ENCODE measurements at places on chromosomes 2 and 18.

GRCh38 chr2:211860224-211860623 is 678.4 kb downstream of the ERBB4 start:
- no peak for DNase-seq

- DNase-seq: no peak
Measured at GRCh38 chr2:16777123-16777870, 111.7 kb upstream of the CYRIA start.

GRCh38 chr2:157168501-157168900 is 89.0 kb upstream of the GALNT5 start:
- DNase-seq: no peak

GRCh38 chr18:5295981-5296705 is 617 bp upstream of the ZBTB14 start:
- peak; percentile 98 for DNase-seq

DNA sequence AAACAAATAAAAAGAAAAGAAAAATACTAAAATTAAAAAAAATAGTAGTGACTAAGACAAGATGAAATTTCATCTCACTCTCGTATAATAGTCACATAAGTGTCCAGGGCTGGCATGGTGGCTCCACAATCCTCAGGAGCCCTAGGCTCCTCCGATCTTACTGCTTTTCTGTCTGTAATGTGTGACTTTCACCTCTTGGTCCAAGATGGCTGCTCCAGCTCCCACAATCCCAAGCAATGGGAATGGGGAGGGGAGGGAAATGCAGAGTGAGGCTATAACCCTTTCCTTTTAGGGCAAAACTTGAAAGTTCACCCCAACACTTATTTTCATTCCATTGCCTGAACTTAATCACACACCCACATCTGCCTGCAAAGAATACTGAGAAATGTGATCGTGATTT is 90.4 kb downstream of the MOGAT1 start:
- no peak for DNase-seq

- no peak for DNase-seq
Measured at GRCh38 chr18:7333025-7333562, 102.2 kb downstream of the LRRC30 start.

DNA sequence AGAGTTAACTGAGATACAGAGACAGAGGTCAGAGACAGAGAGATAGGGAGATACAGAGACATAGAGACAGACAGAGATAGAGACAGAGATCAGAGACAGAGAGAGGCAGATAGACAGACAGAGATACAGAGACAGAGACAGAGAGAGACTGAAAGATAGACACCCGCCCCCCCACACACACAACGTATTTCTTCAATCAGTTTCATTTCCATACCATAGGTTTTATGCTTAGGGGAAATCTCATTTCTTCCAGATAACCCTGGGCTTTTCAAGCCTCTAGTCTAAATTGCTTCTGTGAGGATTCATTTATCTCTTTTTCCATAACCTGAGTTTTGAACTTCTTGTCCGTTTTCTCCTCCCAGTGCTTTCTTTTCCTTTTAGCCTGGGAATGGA is 94.6 kb downstream of the CD8B2 start:
- no peak for DNase-seq

- no peak for DNase-seq
Measured at GRCh38 chr2:145692971-145693478, 1173.1 kb upstream of the ZEB2 start.

- no peak for DNase-seq
Measured at GRCh38 chr2:218516614-218517013, 51.5 kb downstream of the USP37 start.

DNA sequence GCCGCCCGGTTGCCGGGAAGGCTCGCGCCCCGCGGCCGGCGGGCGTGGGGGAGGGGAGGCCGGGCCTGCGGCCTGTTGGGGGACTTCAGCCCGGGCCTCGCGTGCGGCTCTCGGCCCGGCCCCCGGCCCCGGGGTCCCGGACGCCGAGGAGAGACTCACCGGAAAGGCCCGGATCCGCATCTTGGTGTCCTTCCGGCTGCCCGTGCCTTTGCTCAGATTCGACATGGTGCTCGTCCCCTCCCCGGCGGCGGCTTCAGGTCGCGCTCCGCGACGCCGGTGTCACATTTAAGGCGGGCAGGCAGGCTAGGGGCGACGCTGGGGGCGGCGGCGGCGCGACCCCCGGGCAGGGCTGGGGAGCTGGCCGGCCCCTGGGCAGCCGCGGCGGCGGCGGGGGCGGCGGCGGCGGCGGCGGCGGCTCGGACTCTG is 365 bp downstream of the CUL3 start:
- DNase-seq: no peak

DNA sequence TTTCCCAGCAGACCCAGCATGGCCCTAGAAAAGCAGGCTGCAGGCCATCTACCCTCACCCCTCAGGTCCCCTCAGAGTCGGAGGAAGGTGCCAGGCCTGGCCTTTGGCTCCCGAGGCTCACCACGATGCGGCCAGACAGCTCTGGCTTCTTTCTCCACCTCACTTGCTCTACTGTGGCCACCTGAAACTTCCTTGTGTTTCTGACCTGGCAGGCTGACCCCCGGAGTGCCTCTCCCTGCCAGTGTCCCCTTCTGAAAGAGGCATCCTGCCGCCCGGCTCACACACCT is 375.0 kb upstream of the HS6ST1 start:
- DNase-seq: no peak

GRCh38 chr2:235287375-235287733 is 206.5 kb upstream of the AGAP1 start:
- no peak for DNase-seq

GRCh38 chr2:150228936-150229335 is 258.5 kb downstream of the RND3 start:
- no peak for DNase-seq

DNA sequence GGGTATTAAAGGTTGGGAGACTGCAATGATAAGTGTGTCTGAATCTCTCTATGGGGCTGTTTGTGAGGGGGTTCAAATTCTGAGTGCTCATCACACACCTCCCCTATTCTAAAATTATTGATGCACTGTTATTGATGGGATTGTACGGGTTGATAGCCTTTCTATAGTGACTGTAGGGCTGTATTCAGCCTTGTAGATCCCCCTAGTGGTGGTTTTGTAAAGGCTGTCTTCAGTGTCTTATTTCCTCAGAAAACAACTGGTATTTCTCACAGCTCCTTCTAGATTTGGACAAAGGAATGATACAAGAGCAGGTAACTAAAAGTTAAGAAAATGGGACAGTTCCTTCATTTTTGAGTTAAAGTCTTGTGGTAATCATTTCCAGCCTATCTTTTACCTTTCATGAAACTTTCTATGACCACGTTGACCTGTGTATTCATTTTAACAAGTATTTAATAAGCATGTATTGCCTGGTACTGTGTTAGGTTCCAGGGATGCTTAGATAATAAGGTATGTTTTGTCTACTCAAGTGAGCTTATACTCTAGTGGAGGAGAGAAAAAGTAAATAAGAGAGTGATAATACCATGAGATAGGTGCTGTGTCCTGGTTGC is 21.2 kb downstream of the SMAD4 start:
- DNase-seq: no peak

Data from right forelimb (tissue), 1 donor.